Fibroblast of villous mesenchyme (primary cell): ENCODE measurements at places on chromosomes 12 and 14.

- no peak for DNase-seq
Measured at GRCh38 chr12:88897723-88898122, 317.5 kb upstream of the KITLG start.

GRCh38 chr12:65634061-65634460 is 190.2 kb upstream of the HMGA2 start:
- no peak for DNase-seq

- peak; percentile 98 for DNase-seq
Measured at GRCh38 chr12:1993871-1994371, 10.3 kb downstream of the DCP1B start.

DNA sequence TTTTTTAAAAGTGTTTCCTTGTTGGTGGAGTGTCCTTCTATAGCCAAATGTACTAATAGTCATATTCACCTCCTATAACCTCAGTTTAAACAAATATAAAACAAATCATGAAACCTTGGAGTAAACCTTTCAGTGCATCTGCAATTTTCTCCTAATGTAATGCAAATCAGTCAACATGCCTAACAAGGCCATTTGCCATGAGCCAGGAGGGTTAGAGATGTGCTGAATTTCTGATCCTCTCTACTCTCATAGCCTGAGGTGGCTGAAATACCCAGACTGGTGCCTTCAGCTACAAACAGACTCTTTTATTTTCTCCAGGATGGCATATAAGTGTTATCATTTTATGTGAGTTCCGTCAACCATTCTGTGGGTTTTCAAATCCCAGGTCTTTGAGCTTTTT is 908.1 kb downstream of the GALC start:
- no peak for DNase-seq

GRCh38 chr12:51977320-51977753 is 25.8 kb downstream of the ACVR1B start:
- peak; percentile 50 for DNase-seq

DNA sequence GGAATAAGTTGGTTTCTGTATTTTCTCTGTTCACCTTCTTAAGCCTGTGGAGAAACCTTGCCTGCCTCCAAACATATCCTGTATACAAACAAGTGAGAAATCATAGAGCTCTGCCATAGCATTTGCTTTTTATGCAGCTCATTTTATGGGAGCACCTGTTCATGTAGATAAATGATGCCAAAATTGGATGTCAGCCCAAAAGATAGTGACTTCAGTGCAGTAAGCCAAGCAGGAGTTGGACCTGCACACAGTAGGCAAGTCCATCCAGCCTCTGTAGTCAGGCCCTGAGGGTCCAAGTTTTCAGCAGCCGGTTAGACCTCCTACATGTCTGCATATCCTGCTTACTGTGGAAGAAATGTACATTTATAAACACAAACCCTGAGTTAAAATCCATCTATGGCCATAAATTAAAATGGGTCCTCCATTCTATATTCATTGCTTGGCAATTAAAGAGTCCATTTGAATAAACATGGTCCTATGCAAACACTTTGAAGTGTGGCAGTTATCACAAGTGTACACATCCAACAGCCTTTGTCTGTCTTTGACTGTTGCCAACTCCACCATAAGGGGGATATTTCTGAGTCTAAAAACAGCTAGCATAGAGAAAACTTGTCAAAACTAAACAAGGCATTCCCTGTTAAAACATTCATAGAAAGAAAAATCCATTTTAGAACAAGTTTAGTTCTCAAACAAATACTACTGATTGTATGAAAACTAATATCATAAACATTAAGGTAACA is 847.8 kb downstream of the RPS29 start:
- no peak for DNase-seq

DNA sequence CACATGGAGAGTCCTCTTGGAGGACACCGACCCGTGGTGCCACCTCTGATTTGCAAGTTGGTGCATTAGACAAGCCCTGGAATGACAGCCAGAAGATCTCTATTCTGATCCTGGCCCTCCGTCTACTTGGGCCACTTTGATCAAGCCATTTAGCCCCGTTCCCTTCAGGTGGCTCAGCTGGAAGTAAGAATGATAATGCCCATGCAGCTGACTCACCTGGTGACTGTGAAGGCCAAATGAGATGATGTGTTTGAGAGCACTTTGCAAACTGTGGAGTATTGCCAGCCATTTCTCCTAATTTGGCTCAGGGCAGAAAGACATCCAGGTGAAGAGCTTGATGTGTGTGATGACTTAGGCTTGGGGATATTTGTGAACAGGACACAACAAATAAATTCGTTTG is 165.9 kb downstream of the ETV6 start:
- no peak for DNase-seq

DNA sequence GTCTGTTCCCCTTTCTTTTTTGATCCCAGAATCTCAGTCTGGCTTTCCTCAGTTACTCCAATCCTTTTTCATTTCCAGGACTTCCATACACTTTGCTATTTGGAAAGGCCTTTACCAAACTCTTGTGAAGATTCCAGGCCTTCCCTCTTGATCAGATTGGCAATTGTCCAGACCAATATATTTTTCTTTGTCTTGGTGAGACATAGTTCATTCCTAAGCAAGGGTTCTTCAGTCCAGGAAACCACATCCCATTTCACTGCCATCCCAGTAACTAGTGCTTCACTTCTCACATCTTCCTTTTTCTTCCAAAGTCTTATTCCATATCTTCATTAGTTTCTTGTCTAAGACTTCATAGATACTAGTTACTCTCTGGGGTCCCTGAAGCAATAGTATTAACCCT is 2.1 kb upstream of the PTPRQ start:
- DNase-seq = peak; percentile 32

- DNase-seq = peak; percentile 100
Measured at GRCh38 chr12:49868952-49869815, 26.3 kb upstream of the BCDIN3D start.
